ENCODE measurements at places on chromosomes 12 and 14.

GRCh38 chr14:76431538-76431937 lies 55.6 kb downstream of the ESRRB start:
- no peak for DNase-seq

DNA sequence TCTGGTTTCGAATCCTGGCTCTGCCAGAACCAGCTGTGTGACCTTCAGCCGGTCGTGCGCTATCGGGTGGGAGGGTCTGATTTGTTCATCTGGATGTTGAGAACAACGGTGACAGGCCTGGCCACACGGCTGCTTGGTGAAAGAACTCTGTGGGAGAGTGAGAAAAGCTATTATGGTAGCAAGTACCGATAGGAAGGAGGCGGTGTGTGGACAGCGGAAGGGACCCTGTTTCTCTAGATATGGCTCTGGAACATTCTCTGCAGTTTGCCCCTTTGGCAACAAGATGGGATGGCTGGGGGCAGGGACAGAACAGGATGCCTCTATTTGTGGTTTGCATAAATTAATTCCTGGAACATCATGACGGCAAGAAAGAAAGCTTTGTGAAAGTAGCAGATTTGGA lies 347.3 kb downstream of the AACS start:
- DNase-seq: no peak

GRCh38 chr14:103066399-103066798 lies 9.1 kb upstream of the CDC42BPB start:
- DNase-seq: no peak

DNA sequence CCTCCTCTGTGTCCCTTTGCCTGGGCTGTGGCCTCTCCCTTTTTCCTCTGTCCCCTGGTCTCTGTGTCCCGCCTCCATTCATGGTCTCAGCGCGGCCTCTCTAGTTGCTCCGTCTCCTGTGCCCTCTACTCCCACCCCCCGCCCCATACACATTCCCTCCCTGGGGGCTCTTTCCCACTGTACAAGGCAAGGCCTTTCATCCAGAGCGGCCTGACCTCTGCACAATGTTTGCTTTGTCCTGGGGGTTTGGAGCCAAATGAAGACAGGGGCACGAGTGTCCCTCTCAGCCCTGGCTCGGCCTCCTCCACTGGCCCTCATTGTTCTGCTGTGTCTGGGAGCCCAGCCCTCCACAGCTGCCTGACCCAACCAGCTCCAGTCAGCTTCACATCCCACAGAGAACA lies 678.6 kb downstream of the BCL11B start:
- no peak for DNase-seq

DNA sequence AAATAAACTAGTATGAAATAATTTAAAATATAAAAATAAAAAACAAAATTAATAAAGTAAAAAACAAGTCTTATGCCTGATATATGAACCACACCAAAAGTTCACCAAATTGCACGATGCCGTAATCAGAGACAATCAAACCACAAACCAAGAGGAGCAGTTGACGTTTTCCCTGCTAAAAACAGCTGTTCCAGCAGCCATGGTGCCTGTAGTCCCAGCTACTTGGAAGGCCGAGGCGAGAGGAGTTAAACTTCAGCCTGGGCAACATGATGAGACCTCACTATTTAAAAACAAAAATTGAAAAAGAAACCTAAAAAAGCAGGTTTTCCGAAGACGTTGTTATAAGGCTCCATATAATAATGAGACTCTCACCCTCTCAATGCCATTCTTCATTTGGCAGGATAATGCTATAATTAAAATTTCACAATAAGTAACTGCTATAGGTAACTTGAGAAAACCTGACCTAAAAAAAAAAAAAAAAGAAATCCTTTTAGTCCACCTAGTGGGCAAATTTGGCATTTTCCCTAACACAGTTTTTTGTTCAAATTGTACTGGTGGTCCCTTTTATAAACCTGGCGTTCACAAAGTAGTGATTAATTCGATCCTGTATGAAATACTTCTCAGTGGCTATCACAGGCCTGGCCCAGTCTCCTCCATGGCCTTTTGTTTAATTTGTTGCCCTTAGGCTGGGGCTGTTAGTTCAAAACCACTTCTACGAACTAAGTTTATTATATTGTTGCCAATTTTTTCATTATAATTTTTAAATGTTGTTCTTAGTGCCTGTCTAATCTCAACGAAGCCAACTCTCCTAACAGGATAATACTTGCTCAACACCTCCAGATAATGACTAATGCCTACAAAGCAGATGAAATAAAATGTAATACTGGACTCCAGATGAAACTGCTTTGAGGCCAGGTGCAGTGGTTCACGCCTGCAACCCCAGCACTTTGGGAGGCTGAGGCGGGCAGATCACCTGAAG lies 62.1 kb downstream of the TNFAIP2 start:
- DNase-seq: peak; percentile 38

DNA sequence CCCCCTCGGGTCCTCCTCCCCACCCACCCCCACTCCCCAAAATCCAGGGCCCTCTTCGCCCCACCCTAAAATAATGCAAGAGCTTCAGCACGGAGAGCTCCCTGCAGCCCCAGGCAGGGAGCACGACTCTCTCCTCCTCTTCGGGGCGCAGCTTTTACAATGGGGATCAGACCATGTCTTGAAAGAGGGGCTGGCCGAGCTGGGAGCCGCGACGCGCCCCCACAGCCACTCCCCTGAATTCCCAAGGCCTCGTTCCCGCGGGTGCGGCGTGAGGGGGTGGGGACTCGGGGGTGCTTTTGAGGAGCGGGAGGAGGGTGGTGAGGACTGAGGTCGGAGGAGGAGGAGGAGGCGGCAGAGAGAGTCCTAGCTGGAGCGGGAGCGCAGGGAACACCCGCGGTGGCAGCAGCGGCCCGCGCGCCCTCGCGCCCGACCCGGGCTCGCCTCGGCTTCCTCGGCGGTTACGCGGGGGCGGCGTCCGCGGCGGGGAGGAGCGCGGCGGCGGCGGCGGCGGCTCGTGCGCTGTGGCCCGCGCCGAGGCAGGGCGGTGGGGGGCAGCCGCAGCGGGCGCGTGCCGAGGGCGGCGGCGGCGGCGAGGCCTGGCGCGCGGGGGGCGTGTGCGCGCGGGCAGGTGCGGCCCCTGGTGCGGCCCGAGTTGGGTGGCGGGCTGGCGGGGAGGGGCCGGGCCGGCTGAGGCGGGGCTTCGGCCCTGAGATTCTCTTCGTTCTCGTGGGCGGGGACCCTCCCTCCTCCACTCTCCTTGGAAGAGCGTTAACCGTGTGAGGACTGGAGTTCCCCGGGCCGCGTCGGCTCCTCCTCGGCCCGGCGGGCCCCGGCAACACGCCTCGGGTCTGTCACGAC lies at the start of gene ANKS1B:
Gene ANKS1B (minus strand): TSS at position 666 of the 858 bp plus-strand sequence. CDS start 699 bp downstream, outside the sequence.
- DNase-seq: peak; percentile 13

GRCh38 chr12:65720136-65721130 lies 103.8 kb upstream of the HMGA2 start:
- DNase-seq: peak; percentile 42

DNA sequence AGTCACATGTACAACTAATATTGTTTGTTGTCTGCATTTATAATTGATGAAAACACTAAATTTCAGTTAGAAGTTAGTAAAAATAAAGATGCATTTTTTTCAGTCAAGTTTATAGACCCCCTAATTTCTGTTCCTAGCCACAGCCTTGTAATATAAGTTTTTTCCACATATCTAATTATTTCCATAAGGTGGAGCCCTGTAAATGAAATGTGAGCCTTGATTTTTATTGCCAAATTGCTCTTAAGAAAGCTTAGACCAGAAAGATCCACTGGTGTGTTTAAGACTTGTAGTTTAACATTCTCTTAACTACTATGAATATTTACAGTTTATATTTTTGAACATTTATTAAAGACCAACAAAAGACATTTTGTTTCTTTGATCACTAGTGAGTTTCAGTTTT lies 322.1 kb upstream of the RGS6 start:
- no peak for DNase-seq

- DNase-seq: no peak
These were observed 723 bp upstream of the LRP10 start for GRCh38 chr14:22870811-22871223.

DNA sequence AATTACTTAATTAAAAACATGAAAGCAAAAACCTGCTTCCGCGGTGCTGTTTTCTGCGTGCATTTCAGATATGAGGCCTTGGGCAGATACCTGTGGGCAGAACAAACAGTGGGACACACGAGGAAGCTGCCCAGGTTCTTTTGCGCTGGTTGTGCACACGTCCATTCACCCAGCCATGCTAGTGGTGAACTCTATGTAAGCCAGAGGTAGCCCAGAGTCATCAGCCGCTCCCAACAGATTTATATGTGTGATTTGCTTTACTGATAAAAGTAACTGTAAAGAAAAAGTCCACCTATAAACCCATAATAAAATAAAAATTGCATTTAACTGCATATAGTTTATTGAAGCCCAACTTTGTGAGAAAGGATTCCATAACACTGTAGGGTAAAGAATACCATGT lies 47.1 kb upstream of the TMEM260 start:
- DNase-seq: no peak

GRCh38 chr12:115897729-115898128 lies 379.8 kb downstream of the MED13L start:
- peak; percentile 23 for DNase-seq

- DNase-seq: no peak
These were observed 256.8 kb upstream of the FLRT2 start for GRCh38 chr14:85273099-85273677.

DNA sequence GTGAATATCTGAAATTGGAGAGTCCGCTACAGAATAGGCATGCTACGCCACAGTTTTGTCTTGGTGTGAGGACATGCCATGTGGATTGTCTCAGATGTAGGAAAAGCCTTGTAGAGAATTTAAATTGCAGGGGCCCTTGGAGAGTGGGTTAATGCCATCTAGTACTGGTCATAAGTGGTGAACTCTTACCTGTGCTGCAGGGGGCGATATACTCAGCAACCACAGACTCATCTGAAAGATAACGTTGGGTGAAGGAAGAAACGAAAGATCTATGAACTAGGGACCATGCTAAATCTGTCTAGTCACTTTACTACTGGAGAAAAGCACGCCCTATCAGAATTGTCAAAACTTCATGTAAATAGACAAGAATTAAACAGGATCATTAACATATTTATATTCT lies 33.7 kb upstream of the A2M start:
- no peak for DNase-seq

DNA sequence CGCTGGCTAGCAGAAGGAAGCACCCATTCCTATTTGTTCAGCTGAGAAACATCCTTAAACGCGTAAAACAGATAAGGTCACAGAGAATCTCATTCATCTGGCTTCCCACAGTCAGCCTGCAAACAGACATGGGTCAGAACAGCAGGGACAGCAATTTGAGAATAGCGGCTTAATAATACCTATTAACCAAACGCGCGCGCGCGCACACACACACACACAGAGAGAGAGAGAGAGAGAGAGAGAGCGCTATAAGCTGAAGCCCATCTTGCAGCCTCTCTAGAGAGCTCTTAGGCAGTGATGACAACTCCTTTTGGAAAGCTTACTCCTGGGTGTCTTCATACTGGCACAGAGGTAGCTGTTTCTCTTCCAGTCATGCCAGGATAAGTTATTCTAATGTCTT lies 26.4 kb downstream of the TMEM132D start:
- DNase-seq: no peak

DNA sequence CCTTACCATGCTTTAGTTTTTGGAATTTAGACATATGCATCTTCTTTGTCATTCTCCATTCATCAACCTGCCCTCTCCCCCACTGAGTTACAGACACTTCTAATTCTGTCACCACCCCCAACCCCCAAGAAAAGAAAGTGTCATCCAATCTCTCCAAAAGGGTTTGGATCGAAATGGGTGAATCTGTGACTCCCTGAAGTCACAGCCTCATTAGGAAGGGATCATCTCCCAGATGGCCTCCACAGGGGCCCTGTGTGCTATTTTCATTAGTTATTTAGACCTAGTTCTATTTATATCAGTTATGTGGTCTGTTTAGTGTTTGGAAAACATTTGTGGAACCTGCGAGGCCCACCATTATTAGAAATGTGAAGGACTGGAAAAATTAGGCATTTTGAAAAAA lies 191.0 kb upstream of the ATP2B1 start:
- no peak for DNase-seq

DNA sequence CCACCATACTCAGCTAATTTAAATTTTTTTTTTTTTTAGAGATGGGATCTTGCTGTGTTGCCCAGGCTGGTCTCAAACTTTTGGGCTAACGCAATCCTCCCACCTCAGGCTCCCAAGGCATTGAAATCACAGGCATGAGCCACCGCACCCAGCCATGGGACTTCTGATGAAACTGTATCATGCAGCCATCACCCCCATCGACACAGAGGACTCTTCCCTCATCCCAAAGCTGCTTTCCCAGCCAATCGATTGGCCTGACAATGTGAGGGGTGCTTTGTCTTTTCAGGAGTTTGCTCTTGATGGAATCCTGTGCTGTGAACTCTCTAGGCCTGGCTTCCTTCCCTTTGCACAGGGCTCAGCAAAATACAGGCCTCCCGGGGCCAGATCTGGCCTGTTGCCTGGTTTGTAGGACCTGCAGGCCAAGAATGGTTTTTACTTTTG lies 59.6 kb upstream of the NCOR2 start:
- peak; percentile 43 for DNase-seq

DNA sequence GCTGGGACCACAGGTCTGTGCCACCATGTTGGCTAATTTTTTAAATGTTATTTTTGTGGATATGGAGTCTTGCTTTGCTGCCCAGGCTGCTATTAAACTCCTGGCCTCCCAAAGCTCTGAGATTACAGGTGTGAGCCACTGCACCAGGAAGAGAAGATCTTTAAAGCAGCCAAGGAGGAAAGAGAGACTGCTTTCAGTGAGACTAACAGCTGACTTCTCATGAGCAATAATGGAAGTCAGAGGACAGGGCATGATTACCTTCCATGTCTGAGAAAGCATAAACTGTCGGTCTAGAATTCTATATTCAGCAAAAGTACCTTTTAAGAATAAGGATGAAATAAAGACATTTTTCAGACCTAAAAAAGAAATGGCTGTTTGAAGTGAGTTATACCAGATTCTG lies 57.3 kb upstream of the CHGA start:
- DNase-seq: no peak

- DNase-seq: peak; percentile 11
These were observed 226.2 kb downstream of the NUBPL start for GRCh38 chr14:31787377-31787776.

DNA sequence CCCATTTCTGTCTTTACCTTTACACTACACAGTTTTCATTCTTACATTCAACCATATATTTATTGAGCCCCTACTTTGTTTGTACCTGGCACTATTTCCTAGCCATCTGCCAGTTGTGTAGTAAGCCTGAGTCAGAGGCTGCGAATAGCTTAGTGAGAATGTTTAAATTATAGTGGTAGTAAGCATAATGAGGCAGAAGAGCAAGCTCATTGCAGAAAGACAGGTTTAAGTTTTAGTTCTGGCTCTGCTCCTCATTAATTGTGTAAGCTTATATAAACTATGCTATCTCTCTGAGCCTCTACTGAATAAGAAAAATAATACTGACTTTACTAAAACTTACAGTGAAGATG lies 123.5 kb downstream of the NAV3 start:
- peak; percentile 83 for DNase-seq

GRCh38 chr12:39752482-39753137 lies 133.0 kb upstream of the ABCD2 start:
- no peak for DNase-seq

- peak; percentile 87 for DNase-seq
These were observed 3.7 kb upstream of the NECAP1 start for GRCh38 chr12:8078398-8078797.

- DNase-seq: no peak
These were observed 172.9 kb downstream of the TSPAN9 start for GRCh38 chr12:3250034-3250433.

GRCh38 chr14:61555056-61555838 lies 140.1 kb upstream of the HIF1A start:
- DNase-seq: peak; percentile 75

- DNase-seq: peak; percentile 57
These were observed 35.9 kb downstream of the ACADS start for GRCh38 chr12:120761519-120761934.

GRCh38 chr14:80105488-80105994 lies 105.8 kb downstream of the DIO2 start:
- no peak for DNase-seq
